Fibroblast of skin of abdomen (primary cell): ENCODE measurements at places on chromosomes 2 and 18.
A peak's percentile ranks its signal among the peaks of the same experiment; 100 is the strongest.

- no peak for DNase-seq
Measured at GRCh38 chr2:48120759-48121242, 214.5 kb upstream of the FBXO11 start.

DNA sequence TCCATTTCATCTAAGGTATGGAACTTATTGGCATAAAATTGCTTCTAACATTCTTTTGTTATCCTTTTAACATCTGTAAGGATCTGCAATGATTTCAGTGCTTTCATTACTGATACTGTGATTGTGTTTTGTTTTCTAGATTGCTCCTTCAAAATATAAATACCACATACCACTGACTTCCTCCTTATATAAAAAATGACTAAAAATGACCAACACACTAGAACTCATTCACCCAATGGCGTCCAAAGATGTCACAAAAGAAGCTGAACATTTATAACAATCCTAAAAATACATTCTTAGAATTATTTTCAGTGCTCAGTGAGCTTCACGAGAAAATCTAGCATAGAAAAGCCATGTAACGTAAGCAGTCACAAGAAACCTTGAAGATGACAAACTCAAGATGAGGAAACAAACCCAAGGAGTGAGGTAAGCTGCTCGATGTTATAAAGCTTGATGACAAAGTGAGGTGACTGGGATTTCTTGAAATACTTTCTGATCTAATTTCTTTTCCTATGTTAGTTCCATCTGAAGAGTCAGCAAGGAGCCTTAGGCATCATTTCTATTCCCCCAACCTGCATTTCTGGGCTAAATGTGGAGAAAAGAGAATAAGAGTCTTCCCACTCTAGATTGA, 42.6 kb downstream of the PNO1 start:
- DNase-seq: no peak

DNA sequence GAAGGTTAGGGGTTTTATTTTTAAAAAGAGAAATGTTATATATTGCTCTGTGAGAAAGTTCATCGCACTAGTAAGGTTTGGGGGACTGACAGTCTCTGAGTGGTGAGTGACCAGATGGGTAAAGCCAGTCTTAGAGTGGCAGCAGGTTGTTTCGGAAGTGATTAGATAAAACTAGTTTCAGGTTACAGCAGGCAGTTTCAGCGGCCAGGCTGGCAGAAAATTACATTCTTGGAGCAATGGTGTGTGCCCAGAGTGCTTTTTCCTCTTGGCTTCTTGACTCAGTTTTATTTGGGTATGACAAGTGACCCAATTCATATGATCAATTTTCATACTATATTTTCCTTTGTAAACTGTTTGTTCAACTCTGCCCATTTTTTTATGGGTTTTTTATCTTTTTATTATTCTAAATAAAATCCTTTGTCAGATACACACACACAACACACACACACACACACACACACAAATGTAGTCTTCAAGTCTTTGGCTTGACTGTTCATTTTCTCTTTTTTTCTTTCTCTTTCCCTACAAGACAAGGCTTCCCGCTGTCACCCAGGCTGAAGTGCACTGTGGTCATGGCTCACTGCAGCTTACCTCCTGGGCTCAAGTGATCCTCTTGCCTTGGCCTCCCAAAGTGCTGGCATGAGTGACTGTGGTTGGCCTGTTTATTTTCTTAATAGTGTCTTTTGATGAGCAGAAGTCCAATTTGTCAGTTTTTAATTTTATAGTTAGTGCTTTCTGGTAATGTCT, 30.9 kb downstream of the RALBP1 start:
- no peak for DNase-seq

DNA sequence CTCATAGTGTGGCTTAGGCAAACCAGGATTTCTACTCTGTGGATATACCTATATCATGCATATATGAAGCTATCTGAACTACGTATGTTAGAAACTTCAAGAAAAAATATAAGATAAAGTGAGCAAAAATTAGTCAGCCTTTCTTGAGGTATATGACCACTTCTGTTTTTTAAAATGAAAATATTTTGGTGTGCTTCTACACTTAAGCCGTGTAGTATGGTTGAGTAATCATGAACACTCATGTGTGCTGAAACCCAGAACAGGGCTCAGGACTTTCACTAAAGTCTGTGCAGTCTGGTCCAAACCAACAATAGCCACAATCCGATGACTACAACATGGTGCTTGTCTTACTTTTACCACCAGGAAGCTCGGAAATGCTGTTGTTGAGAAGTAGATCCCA, 48.9 kb upstream of the TMEM177 start:
- no peak for DNase-seq

GRCh38 chr18:48138210-48138609, 207.8 kb upstream of the SMAD2 start:
- no peak for DNase-seq

GRCh38 chr2:100767810-100768806, 51.8 kb upstream of the NPAS2 start:
- no peak for DNase-seq

DNA sequence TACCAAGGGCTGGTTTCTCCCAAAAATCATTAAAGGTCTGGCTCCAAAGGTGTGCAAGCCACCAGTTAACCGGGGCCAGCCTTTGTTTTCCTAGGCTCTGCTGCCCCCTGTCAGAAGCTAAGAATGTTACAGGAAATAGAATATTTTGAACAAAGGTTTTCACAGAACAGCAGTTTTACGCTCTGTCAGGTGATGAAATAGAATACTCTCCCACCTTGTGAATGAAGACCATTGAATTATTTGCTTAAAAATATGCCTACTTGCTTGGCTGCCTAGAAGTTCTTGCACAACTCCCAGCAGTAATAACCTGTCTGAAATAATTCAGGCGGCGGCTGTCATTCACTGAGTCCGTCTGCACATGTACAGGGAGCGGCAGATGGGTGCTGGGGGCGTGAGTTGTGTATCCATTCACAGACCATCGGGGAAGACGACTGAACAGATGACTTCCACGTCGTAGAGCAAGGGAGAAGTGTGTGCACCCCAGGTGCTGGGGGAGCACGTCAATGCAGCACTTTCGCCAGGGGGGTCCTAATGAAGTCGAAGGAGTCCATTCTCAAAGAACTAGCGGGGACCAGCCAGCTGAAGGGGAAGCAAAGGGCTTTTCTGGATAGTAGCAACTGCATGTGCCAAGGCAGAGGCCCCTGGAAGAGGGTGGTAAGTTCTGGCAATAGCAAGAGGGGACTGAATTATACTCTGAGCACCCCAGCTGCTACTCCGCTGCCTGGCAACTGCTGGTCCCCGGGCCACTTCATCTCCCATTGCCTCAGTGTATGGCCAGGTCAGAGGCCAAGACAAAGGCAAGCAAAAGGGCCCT, 56.1 kb downstream of the SF3B1 start:
- peak; percentile 42 for DNase-seq

DNA sequence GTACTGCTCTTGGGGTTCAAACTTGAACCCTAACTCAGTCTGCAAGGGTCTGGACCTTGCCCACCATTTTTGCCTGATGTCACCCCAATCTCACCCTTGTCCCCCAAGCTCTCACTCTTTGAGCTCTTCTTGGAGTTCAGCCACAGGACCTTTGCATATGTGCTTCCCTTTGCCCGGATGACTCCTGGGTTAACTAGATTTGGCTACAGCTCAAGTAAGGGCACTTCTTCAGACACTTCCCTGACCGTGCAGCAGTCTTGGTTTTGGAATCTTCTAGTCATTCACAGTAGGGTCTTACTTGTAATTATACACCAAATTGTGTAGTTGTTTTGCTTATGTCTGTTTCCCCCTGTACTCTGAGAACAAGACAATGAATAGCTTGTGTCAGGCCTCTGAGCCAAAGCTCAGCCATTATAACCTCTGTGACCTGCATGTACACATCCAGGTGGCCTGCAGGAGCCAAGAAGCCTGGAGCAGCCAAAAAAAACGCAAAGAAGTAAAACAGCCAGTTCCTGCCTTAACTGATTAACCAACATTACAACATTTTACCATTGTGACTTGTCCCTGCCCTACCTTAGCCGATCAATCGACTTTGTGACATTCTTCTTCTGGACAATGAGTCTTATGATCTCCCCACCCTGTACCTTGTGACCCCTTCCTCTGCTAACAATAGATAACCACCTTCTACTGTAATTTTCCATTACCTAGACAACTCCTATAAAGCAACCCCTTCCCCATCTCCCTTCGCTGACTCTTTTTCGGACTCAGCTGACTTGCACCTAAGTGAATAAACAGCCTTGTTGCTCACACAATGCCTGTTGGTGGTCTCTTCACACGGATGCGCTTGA, 1.0 kb upstream of the MOGAT1 start:
- DNase-seq: no peak

DNA sequence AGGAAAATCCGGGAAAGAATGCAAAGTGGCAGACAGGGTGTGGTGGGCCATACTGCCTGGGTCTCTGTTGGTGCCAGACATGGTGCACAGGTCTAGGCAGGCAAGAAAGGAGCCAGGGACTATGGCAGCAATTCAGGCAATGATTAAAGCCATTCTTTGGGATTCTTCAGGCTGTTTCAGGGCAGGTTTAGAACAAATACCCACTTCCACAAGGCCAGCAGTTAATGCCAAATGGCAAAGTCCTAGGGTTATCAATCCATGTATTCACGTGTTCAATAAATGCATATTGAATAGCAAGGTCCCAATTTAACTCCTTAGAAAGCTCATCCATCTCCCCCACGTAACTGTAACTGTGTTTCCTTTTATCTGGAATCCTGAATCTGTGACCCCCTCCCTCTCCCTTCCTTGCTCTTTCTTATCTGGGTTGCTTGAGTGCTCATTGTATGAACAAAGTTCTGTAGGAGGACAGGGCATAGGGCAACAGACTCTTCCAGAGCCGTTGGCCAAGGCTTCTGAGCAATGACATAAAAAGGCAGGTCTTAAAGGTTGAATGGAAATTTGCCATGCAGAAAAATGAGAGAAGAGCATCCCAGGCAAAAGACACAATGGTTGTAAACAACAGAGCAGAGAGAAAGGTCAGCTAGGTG, 146.8 kb upstream of the KLHL29 start:
- no peak for DNase-seq

- DNase-seq: no peak
Measured at GRCh38 chr18:77118256-77119090, 14.1 kb downstream of the MBP start.

GRCh38 chr2:38187541-38188011, 111.6 kb upstream of the CYP1B1 start:
- peak; percentile 82 for DNase-seq

- DNase-seq: no peak
Measured at GRCh38 chr2:230657906-230658305, 54.7 kb upstream of the CAB39 start.

GRCh38 chr2:216206041-216206703, 97.0 kb downstream of the XRCC5 start:
- no peak for DNase-seq

DNA sequence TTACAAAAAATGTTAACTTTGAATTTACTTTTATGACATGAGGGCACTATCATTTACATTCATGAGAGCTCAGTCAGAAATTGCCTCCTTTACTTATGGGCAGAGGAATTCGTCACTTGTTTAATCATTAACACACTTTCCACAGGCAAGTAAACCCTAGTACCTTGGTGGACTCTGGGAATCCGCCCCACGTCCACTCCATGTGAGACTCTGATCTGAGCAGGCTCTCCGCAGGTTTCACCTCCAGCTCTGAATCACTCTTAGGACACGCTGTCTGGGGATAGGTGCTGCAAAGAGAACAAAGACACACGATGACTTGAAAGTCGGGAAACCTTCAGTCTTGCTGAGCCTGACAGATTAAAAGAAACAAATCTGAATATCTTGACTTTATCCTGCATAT, 73.6 kb downstream of the LPIN2 start:
- no peak for DNase-seq

DNA sequence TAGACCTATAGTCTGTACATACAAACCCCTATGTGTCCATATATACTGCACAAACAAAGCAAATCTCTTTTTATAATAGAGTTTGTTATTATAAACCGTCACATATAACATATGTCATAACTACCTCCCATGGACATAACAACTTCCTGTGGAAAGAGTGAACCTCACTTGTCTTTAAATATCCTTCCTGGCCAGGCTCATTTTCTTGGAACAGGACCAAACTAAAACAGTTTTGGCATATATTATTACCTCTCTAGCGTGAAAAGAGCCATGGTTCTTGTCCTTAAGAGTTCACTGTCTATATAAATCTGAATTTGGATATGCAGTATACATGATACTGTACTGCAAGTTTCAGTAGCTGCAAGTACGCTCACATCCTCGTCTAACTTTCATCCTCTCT, 28.3 kb upstream of the DNAJC27 start:
- no peak for DNase-seq

DNA sequence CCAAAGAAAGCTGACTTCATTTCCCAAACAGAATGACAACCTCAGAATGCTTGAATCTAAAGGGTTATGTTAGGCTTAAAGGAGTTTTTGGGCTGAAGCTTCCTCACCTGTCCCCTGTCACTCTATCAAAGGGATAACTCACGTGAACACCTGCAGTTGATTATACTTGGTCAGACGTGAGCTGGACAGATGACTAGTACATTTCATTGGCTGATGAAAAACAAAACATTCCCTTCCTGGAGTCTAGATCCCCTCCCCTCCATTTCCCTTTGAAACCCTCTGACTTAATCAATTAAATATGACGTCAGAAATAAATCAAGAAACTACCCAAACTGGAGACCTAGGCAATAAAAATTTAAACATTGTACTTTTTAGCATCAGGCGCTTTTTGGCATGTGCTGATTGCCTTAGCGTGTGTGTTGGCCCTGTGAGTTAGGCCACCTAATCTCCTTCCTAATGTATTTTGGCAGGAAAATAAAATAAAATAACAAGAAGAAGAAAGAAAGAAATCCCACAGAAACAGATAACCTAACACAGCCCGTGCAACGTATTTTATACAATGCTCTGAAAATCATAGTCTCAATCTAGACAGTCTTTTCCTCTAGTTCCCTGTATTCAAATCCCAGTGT, 159.0 kb downstream of the ANTXR1 start:
- DNase-seq: no peak

GRCh38 chr18:30432349-30432748, 610.2 kb downstream of the DSC3 start:
- DNase-seq: no peak

DNA sequence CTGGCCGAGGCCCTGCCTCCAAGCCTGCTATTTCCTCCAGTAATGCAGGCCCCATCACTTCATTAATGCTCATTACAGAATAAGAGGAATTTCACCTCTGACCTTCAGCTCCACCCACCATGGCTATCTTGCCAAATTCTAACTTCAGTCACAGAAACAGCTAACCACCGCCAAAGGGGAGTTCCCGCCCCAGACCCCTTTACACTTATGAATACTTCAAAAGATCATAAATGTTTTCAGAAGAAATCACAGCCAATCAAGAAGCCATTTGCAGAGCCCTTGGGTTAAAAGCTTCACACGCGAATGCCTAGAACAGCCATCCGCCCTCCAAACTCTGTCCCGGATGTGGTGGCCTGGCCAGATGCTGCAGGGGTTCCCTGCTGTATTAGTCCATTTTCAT, 73.8 kb upstream of the TWIST2 start:
- no peak for DNase-seq

DNA sequence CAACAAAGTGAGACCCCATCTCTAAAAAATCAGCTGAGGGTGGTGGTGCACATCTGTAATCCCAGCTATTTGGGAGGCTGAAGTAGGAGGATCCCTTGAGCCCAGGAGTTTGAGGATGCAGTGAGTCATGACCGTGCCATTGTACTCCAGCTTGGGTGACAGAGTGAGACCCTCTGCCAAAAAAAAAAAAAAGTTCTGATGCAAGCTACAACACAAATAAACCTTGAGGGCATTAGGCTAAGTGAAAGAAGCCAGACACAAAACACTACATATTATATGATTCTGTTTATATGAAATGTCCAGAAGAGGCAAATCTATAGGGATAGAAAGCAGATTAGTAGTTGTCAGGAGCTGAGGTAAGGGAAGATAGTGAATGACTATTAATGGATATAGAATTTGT, 13.0 kb downstream of the YWHAQ start:
- no peak for DNase-seq
